ENCODE measurements at places on chromosomes 16 and 17.

DNA sequence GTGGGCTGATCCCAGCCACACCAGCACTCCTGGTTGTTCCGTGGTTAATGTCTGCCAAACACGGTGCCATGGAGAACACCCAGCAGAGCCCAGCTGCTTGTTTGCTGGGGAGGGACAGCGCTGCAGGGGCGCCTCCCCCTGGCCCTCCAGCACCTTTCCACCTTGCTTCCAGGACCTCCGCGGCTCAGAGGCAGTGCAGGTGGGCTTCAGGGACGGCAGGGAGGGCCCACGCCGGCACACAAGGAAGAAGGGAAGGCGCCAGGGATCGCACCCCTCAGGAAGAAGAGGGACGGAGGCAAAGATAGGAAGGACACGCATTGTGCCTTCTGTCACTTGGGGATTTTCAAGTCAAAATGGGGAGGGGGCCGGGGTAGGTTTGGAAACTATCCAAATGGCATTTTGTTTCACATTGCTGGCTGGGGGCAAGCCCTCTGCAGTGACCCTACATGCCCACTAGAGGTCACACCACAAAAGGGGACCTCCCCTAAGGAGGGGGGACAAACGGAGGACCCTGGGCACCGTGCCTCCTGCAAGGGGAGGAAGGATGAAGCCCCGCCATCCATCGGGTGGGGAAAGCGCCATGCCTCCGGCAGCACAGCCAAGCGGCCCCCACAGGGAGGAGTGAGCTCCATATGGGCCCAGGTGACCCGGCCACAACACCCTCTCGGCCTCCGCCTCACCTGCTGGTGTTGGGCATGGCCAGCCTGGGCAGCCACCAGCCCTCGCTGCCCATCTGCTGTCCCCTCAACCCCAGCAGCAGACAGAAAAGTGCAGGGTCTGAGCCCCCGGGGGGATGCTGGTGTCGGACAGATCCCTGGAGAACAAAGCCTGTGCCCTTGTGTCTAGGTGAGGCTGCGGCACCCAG lies 7.5 kb upstream of the C16orf95 start:
- DNase-seq: peak; percentile 84

- DNase-seq: no peak
Measured at GRCh38 chr17:38815576-38816193, 9.4 kb downstream of the CWC25 start.

- peak; percentile 48 for DNase-seq
Measured at GRCh38 chr17:42422412-42422957, 571 bp downstream of the CAVIN1 start.

DNA sequence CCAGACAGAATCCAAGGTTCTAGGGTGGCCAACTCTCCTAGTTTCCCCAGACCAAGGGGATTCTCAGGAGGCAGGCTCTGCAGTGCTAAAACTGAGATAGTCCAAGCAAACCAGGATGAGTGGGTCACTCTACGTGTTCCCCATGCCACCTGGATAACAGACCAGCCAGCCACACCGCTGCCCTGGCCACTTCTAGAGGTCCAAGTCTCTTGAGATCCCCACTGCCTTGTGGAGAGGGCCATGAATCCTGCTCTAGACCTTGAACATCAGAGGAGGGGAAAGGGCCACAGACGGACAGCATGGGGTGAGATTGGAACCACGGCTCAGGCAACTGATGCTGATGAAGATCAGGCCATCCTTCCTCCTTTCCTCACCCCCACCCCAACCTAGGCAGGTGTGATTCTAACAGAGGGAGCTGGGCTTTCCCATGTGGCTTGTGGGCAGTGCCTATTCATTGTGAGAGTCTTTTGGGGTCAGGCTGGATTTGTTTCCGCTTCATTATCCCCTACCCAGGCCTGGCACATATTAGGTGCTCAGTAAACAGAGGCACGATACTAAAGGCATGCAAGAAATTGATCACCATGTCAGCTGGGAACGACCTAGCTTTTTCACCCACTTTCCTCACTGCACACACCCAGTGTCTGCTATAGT lies 16.8 kb upstream of the TVP23A start:
- DNase-seq: no peak

GRCh38 chr17:83089328-83090132 lies 10.1 kb downstream of the METRNL start:
- no peak for DNase-seq

DNA sequence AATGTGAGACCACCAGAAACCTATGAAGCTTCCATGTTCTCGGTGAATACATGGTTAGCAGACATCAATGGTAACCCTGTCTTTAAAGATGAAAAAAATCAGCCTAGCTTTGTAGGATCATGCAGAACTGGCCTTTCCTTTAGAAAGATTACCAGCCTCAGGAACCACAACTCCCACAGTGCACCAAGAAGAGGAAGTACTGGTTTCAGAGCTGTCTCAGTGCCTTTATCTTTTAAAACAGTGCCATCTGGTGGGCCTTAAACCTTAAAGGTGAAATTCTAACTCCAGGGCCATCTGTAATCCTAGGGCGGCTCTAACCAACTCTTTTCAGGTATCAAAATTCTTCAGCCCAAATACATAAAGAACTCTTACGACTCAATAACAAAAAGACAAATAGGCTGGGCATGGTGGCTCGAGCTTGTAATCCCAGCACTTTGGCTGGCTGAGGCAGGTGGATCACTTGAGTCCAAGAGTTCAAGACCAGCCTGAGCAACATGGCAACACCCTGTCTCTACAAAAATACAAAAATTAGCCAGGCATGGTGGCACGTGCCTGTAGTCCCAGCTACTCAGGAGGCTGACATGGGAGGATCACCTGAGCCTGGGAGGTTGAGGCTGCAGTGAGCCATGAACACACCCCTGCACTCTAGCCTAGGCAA lies 5.4 kb downstream of the ATPAF2 start:
- peak; percentile 59 for DNase-seq

- DNase-seq: no peak
Measured at GRCh38 chr16:56876048-56876447, 11.0 kb downstream of the SLC12A3 start.

DNA sequence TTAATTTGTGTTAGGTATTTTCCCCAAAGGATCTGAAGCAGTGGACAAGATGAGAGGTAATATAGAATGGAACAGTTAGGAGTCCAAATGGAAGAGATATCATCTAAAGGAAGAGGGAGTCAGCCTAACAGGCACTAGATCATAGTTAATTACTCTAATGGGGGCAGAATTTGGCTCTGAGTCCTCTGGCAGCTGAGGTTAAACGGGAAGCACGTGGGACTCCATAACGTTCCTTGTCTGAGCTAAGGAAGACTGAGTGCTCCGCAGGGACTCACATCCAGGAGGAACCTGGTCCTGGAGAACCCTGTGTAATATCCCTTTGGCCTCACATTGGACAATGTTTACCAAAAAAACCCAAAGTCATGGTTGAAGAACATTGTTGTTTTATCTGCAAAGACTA lies 46.6 kb upstream of the TEX2 start:
- no peak for DNase-seq

DNA sequence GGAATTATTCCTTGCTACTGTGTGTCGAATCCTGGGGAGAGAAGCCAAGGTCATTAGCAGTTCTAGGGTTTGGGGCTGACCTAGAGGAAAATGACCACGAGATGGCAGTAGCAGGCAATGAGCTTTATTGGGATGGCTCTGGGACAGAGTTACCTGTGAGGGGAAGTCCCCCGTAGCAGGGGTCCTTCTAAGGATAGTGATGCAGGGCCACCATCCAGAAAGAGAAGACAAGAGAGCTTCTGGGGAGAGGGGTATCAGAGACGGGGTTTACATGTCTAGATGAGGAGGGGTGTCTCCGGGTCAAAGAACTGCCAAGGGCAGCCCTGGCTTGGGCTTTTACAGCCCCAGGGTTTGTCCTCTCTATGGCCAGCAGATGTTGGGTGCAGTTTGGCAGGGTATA lies 6.4 kb upstream of the GGT6 start:
- DNase-seq: no peak

GRCh38 chr17:27994586-27994985 lies 47.9 kb upstream of the NLK start:
- no peak for DNase-seq

- DNase-seq: no peak
Measured at GRCh38 chr16:68284847-68285246, 20.5 kb downstream of the SLC7A6 start.

- no peak for DNase-seq
Measured at GRCh38 chr16:75085556-75085955, 31.0 kb downstream of the LDHD start.

GRCh38 chr17:53791551-53791950 lies 31.2 kb upstream of the KIF2B start:
- DNase-seq: no peak

DNA sequence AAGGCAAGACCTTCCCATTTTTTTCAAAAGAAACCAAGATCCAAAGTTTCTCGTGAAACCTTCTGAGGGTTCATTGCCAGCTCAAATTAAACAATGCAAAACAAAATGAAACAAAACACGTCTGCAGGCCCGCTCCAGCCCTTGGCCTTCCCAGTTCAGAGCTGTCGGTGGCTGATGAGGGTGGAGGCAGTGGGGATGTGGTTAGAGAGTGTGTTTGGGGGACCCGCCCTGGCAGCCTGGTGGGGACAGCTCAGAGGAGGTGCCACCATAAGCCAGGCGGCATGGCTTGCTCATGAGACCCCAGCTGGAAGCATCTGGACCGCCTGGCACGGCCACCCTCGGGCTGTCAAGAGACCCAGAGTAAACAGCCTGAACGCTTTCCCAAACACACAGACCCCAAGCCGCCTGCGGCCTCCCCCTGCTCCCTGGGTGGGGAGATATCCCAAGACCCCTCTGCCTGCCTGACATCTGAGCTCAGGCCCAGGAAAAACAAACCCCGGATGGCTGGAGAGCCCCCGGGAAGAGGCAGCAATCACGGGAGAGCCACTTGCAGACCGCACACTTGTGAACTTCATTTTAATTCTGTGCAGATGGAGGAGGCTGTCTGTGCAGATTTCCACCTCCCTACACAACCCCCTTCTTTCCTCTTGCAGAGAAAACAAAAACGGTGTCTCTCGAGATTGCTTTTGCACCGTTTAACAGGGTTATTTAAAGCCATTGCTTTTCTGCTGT lies 35.4 kb upstream of the LITAF start:
- no peak for DNase-seq

DNA sequence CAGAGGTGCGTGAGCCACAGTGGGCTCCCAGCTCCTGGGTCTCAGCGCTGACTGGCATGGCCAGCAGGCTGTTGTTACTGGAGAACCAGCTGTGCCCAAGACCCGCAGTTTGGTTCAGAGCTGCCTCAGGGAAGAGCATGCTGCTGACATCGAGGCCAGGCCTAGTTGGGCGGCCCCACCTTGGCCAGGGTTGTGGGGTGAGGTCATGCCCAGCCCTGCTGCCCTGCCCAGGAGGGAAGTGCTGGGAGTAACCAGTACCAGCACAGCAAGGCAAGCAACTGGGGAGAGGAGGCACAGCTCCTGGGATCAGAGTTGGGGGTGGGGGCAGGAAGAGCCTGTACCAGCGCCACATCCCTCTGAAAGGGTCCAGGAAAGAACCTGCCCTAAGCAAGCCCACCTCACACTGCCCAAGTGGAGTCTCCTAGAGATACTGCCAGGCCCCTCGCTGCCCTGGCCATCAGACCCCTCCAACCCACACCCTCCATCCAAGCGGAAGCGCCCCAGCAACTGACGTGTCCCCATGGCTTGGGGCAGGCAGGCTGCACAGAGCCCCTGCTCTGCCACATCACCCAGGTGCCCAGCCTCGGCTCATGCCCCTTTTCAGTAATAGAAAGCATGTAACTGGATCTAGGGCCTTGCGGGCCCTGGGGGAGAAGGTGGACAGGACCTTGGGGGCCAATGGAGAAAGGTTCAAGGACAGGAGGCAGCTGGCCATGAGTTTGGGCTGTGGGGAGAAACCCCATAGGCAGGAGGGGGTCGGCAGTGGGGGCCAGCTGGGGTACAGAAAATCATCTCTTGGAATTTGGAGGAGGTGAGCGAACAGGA lies 990 bp downstream of the DOK4 start:
- DNase-seq: no peak

- no peak for DNase-seq
Measured at GRCh38 chr17:15019158-15019557, 246.0 kb downstream of the PMP22 start.

DNA sequence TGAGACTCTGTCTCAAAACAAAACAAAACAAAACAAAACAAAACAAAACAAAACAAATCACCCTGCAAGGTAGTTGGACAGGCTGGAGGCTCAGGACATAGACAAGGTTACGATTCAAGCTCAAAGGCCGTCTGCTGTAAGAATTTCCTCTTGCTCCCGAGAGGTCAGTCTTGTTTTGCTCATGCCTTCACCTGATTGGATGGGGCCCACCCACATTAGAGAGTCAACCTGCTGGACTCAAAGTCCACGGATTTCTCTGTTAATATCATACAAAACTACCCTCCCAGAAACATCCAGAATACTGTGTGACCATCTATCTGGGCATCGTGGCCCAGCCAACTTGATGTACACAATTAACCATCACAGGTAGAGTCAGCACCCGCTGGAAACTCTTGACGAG lies 330.0 kb upstream of the EEF2KMT start:
- no peak for DNase-seq

GRCh38 chr17:58823051-58823525 lies 67.4 kb downstream of the PPM1E start:
- no peak for DNase-seq

DNA sequence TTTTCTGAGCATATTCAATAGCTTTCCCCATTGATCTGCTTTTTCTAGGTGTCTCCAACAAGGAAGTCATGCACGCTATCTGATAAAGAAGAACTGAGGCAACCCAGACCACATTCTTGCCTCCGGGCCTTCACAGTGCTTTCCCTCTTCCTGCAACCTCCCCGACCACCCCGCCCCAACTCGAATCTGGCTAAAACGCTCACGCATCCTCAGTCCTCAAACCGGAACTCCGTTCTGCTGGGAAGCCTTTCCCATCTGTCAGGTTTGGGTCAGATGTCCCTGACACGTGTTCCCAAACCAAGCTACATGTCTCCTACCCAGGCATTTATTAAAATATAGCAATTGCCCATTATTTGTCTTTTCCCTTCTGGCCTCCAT lies 112.7 kb downstream of the VPS53 start:
- no peak for DNase-seq

DNA sequence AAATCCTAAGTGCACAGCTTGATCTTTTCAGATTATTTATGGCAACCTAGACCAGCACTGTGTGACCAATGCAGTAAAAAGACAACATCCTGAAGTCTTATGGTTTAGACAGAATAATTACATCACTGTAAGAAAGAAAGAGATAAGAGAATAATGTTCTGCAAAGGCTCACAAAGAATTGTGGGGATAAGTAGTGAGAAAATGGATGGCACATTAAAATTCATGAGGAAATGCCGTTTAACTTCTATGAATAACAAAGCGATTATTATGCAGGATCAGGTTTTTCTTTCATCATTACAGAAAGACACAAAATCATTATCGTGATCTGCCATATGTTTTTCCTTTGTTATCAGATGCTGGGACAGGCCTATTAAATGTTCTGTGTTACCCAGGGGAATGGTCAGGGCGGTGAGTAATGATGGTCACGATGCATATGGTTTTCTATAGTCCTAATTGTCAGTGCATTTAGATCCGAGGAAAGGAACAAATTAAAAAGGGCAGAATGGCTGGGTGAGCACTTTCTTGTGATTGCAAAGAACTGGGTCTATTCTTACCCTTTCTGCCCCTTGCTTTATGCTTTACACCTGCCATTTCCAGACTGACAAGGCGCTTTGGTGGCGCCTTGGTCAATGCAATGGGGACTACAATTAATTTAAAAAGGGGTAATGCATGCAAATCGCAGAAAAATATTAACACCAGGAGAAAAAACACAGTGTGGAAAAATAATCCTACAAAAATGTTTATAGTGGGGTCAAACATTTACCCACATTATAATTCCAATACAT lies 18.1 kb upstream of the DHX40 start:
- no peak for DNase-seq

All from GM12891 (cell line).